WTC11 (cell line): ENCODE measurements at places on chromosomes 2 and 18. TPM values are rescaled to one million over a fixed set of nuclear protein-coding genes. Genes with fewer than 3 reads are reported as not detected.

SLC9A2 gene
- total RNA-seq, result 0.07 to 0.16 TPM (median 0.11 TPM) in 3 replicates

EML4 gene
- total RNA-seq, result 89.9 to 94.7 TPM (median 92.6 TPM) in 3 replicates

MTIF2 gene
- 38.9 to 43.9 TPM (median 39.8 TPM) in 3 replicates for total RNA-seq

- no peak for DNase-seq
- no peak overlapping the region; the same call in 1 of the 2 replicates for H3K27ac ChIP-seq
- no peaks in the 10 kb centered on the region for H3K27me3 ChIP-seq
- no peak overlapping the region for H3K4me3 ChIP-seq
- peaks cover 47% of the 10 kb centered on the region for H3K4me1 ChIP-seq
- no peaks in the 10 kb centered on the region for H3K36me3 ChIP-seq
Observed at GRCh38 chr2:11682590-11682915, 12.6 kb upstream of the NTSR2 start.

- peaks cover 24% of the 10 kb centered on the region for H3K4me1 ChIP-seq
- peaks cover 6% of the 10 kb centered on the region for H3K36me3 ChIP-seq
- DNase-seq, result no peak
- H3K27me3 ChIP-seq, result no peaks in the 10 kb centered on the region
- H3K4me3 ChIP-seq, result no peak overlapping the region
- H3K27ac ChIP-seq, result no peak overlapping the region
Observed at GRCh38 chr18:32802591-32803451, 30.0 kb upstream of the KLHL14 start.

DNA sequence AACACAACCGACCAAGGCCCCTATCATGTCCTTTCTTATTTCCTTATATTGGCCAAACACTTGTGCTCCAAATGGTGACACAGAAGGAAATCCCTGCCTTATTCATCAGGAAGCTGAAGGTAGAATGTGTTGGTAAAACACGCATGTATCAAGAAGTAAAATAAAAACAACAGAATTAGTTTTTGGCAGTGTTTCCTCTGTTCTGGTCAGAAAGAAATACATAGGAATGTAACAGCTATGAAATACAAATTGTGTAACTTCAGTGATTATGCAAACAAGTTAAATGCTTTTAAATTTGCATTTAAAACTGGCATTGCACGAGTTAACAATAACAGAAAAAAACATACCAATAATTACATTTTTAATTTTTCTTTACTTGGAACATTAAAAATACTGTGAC is 19.3 kb downstream of the ST6GAL2 start:
- no peak overlapping the region for H3K4me3 ChIP-seq
- H3K4me1 ChIP-seq, result peaks cover 59% of the 10 kb centered on the region
- no peaks in the 10 kb centered on the region; the same call in 1 of the 2 replicates for H3K27me3 ChIP-seq
- no peak overlapping the region for H3K27ac ChIP-seq
- DNase-seq, result no peak

DNA sequence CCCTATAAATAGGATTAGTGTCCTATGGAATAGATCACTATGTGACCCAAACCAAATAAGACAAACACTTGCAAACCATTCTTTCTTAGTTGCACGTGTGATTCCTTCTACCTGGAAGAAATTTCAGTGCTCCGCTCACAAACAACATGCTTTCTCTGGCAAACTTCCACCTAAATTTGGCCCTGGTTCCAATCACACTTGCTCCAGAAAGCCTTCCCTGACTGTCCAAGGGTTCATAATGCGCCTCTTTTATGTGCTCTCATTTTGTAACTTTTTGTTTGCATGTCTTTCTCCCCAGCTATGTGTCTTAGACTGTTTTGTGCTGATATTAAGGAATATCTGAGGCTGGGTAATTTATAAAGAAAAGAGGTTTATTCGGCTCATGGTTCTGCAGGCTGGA is 69.8 kb downstream of the GRB14 start:
- peaks cover 7% of the 10 kb centered on the region for H3K36me3 ChIP-seq
- DNase-seq, result no peak
- no peak overlapping the region for H3K27ac ChIP-seq
- peaks cover 3% of the 10 kb centered on the region; the same call in 1 of the 2 replicates for H3K4me1 ChIP-seq
- H3K27me3 ChIP-seq, result no peaks in the 10 kb centered on the region

DNA sequence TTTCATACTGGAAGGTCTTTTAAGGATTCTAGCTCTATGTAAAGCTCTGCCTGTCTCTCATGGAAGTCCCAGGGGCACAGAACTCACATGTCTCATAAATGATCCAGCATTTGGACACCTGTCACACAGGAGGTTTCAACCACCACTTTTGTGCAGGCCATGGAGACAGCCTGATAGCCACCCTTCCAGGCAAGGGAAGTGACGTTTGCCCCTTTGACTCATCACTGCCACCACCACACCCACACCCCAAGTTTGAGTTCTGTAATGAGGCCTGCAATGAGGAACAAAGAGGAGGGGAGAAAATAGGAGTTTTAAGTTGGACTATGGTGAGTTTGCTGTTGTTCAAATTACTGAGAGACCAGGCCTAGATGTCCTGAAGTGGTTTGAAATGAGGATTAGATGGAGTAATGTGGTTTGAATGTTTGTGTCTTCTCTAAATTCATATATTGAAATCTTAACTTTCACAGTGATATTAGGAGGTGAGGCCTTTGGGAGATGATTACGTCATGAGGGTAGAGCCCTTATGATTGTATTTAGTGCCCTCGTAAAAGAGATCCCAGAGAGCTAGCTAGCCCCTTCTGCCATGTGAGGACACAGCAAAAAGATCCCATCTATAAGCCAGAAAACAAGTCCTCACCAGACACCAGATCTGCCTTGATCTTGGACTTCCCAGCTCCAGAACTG is 175.3 kb upstream of the EPHA4 start:
- H3K4me3 ChIP-seq, result no peak overlapping the region
- peaks cover 8% of the 10 kb centered on the region for H3K36me3 ChIP-seq
- no peak for DNase-seq

- peak within 1 kb of the TSS; percentile 98 for H3K27ac ChIP-seq
- H3K4me3 ChIP-seq, result peak within 1 kb of the TSS; percentile 79
- H3K27me3 ChIP-seq, result no peaks in the 10 kb centered on the region
- peaks cover 6% of the 10 kb centered on the region for H3K36me3 ChIP-seq
- peak; percentile 91 for DNase-seq
Observed at GRCh38 chr18:24138789-24139616, at the start of gene CABYR. Gene CABYR (plus strand): TSS chr18:24139062. CDS start chr18:24143115, 4,053 bp downstream.

GRCh38 chr2:107276034-107276433 is 390.1 kb upstream of the ST6GAL2 start:
- H3K4me1 ChIP-seq, result no peaks in the 10 kb centered on the region
- DNase-seq, result no peak
- H3K4me3 ChIP-seq, result no peak overlapping the region

- H3K36me3 ChIP-seq, result no peaks in the 10 kb centered on the region
- DNase-seq, result no peak
- H3K27me3 ChIP-seq, result no peaks in the 10 kb centered on the region
- peaks cover 18% of the 10 kb centered on the region for H3K4me1 ChIP-seq
- no peak overlapping the region for H3K4me3 ChIP-seq
- no peak overlapping the region for H3K27ac ChIP-seq
Observed at GRCh38 chr18:62450546-62451410, 72.0 kb upstream of the ZCCHC2 start.

DNA sequence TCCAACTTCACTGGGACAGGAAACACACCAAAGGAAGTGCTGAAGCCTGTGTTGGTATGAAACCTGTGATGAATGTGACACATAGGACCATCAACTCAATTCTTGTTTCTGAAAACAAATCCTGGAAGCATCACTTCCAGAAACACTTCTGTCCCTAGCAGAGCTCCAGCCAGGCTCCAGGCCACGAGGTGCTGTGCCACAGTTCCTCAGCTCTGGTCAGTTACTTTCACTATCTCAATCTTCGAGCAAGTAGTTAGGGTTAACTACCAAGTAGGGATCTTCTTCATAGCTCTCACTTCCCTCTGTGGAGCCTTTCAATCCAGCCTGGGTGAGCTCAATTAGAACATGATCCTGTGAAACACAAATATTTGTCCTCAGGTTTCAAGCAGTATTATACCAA is 3.6 kb upstream of the LCT start:
- H3K4me1 ChIP-seq, result no peaks in the 10 kb centered on the region
- H3K27me3 ChIP-seq, result no peaks in the 10 kb centered on the region
- peaks cover 41% of the 10 kb centered on the region for H3K36me3 ChIP-seq

DNA sequence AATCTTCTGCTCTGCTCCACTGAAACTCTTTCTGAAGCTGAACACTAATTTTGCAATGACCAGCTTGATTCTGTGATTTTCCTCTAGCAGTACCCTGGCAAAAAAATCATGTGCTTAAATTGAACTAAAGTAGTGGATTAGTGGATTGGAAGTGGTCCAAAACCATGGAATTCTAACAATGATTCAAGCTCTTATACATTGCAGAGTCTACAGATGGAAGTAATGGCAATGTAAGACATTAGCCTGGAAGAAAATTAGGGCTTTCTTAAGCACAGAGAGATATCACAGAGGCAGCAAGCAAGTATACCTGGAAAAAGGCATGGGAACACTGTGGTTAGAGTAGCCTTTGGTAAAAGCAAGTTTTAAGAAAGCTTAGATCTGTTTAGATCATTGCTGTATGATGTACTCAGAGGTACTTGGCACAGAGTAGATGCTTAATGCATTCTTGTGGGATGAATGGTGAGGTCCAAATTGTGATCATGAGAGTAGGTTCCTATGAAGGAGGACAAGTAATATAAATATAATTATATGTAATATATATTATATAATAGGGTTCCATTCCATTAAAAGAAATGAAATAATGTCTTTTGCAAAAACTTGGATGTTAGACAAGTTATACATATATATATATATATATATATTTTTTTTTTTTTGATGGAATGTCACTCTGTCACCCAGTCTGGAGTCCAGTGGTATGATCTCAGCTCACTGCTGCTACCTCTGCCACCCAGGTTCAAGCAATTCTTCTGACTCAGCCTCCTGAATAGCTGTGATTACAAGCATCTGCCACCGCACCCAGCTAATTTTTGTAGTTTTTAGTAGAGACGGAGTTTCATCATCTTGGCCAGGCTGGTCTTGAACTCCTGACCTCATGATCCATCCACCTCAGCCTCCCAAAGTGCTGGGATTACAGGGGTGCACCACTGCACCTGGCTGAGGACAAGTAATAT is 172.2 kb upstream of the SCN7A start:
- no peaks in the 10 kb centered on the region for H3K4me1 ChIP-seq
- H3K27me3 ChIP-seq, result no peaks in the 10 kb centered on the region
- H3K27ac ChIP-seq, result no peak overlapping the region
- H3K4me3 ChIP-seq, result no peak overlapping the region

GRCh38 chr2:70991742-70992141 is 2.9 kb downstream of the TEX261 start:
- H3K27ac ChIP-seq, result no peak overlapping the region; the same call in 1 of the 2 replicates
- no peak overlapping the region for H3K4me3 ChIP-seq
- peaks cover 17% of the 10 kb centered on the region for H3K4me1 ChIP-seq
- H3K36me3 ChIP-seq, result peaks cover 8% of the 10 kb centered on the region
- H3K27me3 ChIP-seq, result peaks cover 5% of the 10 kb centered on the region; the same call in 1 of the 2 replicates
- DNase-seq, result no peak

DNA sequence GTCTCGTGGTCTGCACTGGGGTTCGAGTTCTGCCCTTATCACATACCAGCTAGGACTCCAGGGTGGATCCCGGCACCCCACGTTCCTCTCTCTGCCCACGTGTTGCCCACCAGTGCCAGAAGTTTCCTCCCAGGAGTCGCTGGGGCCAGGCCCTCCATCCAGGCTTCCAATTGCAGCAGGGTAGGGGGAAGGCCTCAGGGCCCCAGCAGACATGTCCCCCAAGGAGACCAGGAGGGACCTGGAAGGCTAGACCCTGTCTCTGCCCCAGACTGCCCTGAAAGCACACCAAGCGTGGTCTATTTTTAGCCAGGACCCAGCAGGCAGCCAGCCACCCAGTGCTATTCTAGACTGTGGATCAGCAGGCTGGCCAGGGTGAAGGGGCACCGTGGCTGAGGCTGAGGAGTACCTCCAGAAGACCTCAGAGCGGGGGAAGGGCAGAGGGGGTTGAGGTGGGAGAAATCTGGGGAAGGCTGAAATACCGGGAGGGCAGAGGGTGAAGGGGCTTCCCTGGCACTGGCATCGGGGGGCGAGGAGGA is 18.8 kb upstream of the TNS1 start:
- no peak overlapping the region for H3K27ac ChIP-seq
- H3K4me3 ChIP-seq, result no peak overlapping the region
- peak; percentile 10 for DNase-seq
- no peaks in the 10 kb centered on the region; the same call in 1 of the 2 replicates for H3K27me3 ChIP-seq
- H3K4me1 ChIP-seq, result peaks cover 31% of the 10 kb centered on the region
